ENCODE measurements at places on chromosomes 7 and 10.

GRCh38 chr7:84484502-84485079 lies 290.0 kb upstream of the SEMA3A start:
- no peak for DNase-seq

DNA sequence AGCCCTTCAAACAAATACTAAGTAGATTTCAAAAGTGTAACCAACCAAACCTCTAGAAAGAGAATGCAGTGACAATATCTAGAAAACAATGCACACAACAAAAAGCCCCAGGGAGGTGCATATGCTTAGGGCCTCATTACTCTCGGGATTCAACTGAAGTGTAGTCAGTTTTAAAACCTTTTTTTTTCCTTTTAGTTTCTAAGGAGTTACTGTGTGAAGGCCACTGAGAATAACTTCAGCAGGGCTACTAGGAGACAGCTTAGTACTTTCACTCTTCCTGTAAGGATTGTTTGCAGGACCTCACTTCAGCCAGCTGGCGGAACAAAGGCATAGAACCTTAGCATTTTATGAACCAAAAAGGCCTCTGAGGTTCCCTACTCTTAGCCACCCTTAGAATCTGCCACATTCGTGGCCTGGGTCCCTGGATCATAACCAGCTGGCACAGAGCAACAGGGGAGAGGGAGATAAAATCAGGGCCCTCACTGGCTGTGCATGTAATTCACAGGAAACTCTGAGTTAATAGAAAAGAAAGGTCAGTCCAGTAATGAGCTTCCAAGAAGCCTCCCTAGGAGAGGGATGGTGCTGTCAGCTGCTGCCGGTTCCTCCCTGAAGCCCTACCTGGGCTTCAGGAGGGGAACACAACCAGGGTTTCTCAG lies 3.6 kb downstream of the VOPP1 start:
- DNase-seq, result no peak

DNA sequence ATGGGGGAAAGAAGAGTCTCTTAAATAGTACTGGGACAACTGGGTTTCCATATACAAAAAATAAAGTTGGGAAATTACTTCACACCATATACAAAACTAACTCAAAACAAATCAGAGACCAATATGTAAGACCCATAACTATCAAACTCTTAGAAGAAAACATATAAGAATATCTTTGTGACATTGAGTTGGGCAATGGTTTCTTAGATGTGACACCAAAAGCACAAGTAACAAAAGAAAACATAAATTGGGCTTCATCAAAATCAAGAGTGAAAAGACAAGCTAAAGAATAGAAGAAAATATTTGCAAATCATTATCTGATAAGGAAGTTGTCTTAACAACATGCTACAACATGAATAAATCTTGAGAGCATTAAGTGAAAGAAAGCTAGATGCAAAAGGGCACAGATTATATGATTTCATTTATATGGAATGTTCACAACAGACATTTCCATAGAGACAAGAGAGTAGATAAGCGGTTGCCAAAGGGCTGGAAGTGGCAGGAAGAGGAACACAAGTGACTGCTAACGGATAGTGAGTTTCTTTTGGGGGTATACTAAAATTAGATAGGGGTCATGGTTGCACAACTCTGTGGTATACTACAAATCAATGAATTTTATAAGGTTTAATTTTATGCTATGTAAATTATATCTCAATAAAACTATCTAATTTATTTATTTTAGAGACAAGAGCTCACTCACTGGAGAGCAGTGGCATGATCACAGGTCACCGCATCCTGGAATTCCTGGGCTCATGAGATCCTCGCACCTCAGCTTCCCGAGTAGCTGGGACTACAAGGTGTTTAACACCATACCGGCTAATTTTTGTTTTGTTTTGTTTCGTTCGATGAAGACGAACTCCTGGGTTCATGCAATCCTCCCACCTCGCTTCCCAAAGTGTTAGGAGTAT lies 35.4 kb downstream of the JMJD1C start:
- DNase-seq, result peak; percentile 76

GRCh38 chr10:27319752-27320431 lies 79.3 kb upstream of the ACBD5 start:
- DNase-seq, result no peak

DNA sequence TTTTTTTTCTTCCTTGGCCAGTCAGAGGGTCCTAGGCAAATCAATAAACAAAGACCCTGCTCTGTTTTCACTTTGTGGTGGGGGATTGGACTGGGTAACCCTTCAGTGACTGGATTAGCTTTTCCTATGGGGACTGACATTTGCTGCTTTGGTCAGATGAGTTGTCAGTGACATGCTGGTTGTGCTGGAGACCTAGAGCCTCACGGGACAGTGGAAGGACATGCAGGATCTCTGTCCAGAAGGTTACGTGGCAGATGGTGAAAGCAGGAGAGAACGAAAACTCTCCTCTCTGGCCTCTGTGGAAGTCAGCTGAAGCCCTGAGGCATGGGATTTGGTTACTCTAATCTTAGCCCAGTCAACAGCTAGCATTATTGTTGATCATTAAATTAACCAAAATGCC lies 90.0 kb upstream of the BMPER start:
- DNase-seq, result no peak

DNA sequence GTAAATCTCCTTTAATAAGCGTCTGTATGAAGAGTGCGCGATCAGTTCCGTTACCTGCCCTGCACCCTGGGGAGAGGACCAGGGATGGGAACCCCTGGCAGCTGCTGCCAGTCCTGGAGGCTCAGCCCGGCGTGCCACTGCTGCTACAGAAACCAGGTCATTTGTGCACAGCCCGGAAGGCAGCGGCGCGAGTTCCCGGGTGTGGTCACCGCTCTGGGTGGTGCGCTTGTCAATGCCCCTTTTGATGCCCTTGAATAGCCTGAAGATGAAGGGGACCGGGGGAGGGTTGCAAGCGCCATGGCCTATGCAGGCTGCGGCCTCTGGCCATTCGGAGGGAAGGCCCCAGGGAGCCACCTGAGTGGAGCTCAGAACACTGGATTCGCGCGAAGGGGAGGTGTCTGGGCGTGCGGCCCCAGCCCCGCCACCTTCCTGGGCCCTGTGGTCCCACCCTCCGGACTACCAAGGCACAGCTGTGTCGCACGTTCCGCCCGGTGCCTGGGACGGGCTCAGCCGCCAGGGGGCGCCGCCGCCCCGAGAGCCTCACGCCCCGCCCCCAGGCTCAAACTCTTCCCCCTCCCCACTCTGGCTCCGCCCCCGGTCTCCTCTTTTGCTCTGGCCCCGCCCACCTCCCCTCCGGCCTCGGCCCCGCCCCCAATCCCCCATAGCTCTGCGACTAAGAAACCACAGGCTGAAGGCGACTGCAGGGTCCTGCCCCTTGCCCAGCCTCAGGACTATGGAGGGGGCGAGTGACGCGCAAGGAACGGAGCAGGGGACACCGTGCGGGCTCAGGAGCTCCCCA lies 16.5 kb downstream of the AP5Z1 start:
- DNase-seq, result peak; percentile 60

DNA sequence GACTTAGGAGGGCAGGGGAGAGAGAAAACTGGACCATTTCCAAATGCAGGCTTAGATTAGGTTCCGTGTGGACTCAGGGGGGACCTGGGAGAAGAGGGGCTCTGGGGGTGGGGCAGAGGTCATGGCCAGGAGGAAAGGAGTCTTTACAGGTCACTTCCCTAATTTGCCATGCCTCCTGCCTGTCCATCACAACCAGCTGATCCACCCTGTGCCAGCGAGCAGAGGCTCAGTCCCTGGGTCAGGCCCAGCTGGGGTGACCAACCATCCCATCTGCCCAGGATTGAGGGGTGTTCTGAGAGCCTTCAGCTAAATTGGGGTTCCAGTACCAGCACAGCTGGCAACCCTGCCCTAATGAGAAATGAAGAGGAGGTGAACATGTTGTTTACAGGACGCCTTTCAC lies 84.6 kb upstream of the CACUL1 start:
- DNase-seq, result no peak

DNA sequence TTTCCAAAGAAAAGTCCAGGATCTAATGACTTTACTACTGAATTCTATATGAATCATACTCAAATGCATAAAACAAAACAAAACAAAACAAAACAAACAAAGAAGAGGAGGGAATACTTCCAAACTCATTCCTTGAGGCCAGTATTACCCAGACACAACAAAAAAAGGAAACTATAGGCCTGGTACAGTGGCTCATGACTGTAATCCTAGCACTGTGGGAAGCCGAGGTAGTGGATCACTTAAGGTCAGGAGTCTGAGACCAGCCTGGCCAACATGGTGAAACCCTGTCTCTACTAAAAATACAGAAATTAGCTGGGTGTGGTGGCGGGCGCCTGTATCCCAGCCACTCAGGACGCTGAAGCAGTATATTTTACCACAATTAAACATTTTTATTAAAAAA lies 114.6 kb downstream of the NRBF2 start:
- DNase-seq, result no peak

DNA sequence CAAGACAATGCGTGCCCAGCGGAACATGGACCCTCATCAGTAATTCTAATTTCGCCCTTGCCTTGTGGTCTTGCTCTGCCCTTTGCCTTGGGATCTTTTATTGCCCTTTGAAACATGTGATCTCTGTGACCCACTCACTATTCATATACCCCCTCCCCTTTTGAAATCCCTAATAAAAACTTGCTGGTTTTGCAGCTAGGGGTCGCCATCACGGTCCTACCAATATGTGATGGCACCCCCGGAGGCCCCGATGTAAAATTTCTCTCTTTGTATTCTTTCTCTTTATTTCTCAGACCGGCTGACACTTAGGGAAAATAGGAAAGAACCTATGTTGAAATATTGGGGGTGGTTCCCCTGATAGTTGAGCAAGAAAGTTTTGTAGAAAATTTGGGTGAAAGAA lies 242.7 kb downstream of the CDK14 start:
- no peak for DNase-seq

DNA sequence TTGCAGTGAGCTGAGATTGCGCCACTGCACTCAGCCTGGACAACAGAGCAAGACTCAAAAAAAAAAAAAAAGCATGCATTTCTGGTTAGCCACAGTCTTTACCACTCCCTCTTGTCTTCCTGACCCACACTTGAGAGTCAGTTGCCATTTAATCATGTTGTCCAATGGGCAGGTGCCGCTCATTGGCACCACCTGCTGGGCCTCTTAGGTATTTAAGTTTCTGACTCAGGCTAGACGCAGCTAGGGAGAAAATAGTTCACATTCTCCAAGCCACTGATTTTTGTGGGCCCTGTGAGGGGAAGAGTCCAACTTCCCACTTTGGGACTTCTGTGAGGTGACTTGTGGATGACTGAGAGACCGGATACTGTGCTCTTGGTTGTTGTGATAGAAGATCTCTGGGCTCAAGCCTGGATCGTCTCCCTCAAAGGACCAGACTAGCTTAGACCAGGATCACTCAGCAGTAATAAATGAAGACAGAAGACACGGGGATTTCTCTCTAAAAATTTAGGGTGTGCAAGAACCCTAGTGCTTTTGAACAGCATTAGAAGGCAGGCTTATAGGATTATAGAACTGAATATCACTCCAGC lies 26.8 kb upstream of the SORCS3 start:
- no peak for DNase-seq

- DNase-seq, result no peak
Measured at GRCh38 chr10:106540645-106541044, 623.9 kb downstream of the SORCS1 start.

DNA sequence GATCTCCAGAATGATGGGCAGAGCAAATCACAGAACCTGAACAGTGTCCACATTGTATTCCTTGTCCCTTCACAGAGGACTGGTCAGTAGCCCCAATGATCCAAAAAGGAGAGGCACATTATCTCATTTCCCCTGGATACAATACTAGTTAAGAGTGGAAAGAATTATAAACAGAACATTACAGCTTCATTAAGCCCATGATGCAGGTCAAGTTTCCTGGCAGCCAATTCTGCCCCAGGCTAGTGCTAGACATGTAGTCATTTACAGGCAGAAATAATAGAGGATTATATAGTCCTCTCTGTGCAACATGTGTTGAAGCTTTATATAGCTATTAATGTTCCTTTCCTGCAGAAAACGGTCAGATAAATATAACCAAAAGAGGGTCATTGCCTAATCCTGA lies 124.3 kb upstream of the WNT16 start:
- DNase-seq, result no peak

- DNase-seq, result peak; percentile 76
Measured at GRCh38 chr7:353746-354325, 63.9 kb downstream of the FOXL3 start.

DNA sequence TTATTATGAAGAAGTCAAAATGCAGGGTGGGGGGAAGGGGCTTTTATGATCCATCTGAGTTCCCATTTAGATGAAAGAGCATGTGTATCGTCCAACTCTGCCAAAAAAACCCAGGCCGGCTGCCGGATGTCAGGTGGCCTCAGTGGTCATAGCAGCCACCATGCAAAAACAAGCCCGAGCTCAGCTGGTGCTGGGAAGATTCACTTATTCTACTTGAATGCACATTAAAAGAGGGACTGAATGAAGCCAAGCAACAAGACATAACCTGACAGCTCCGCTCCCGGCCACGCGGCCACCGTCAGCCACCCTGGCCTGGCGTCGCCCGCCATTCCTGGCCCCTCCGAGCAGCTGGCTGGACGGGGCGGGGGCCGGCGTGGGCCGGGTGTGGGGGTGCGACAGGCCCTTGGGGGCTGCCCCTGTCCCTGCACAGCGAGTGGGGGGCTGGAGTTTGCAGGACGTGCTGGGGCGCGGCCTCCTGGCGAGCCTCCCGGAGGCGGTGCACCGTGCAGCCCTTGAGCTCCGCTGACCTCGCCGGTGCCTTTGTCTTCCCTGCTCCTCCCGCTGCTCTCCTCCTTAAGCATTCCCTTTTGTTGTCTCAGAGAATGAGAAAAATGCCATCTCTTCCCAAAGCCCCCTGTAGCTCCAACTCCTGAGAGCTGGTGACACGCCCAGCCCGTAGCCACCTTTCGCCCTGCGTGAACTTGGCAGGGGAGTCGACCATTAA lies 67.8 kb downstream of the EBF3 start:
- DNase-seq, result no peak

- no peak for DNase-seq
Measured at GRCh38 chr10:63128443-63128842, 4.7 kb upstream of the NRBF2 start.
